ENCODE measurements at places on chromosomes 2 and 18.

DNA sequence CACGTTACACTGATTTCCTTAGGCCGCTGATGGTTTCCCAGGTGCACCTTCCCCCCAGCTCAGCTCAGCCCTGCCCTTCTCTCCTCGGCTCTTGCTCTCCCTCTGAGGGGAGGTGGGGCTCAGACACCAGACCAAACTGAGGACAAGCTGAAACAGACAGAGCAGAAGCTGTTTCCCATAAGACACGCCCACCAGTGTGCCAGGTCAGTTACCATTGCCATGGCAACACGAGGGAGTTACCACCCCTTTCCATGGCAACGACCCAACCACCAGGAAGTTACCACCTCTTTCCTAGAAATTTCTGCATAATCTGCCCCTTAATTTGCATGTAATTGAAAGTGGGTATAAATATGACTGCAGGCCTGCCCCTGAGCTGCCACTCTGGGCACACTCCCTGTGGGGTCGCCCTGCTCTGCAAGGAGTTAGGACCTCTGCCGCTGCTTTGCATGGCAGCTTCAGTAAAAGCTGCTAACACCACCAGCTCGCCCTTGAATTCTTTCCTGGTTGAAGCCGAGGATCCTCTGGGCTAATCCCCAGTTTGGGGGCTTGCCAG is 120.9 kb upstream of the SMIM21 start:
- no peak for DNase-seq

DNA sequence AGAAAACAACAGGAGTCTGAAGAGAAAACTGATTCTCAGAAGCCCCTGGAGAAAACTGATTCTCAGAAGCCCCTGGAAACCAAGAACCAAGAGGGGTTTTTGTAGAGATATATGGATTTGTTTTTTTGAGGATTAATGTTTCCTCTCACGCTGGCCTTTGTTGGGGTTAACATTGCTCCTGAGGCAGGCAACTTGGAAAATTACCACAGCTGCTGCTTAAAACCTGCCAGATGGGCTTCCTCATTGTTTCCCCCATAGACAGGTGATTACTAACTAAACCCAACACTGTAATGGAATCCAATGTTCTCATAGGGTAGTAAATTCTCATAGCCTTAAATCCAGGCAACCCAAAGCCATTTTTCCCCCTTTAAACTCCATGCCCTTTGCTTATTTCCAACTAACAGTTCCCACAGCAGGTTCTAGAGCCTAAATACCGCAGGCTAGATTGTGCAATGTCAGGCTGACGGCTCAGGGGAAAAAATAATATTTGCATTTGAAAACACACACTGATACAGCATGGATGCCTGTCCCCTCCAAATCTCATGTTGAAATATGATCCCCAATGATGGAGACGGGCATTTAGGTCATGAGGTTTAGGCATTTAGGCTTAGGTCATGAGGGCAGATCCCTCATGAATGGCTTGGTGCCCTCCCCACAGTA is 272.3 kb upstream of the PKDCC start:
- DNase-seq, result no peak

DNA sequence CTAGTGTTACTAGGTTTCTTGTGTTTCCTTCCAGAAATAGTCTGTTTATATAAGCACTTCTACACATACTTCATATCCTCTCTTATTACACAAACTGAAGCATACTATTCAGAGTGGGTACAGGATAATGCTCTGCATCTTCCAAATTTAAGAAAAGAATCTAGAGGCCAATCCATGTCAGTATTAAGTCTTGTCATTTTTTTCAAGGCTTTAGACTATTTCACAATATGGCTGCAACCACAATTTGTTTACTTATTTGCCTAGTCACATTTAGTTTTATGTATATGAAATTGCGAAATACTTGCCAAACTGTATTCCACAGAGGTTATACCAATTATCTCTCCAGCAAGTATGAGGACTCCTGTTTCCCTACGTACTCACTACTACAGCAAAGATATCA is 27.9 kb downstream of the IWS1 start:
- no peak for DNase-seq

DNA sequence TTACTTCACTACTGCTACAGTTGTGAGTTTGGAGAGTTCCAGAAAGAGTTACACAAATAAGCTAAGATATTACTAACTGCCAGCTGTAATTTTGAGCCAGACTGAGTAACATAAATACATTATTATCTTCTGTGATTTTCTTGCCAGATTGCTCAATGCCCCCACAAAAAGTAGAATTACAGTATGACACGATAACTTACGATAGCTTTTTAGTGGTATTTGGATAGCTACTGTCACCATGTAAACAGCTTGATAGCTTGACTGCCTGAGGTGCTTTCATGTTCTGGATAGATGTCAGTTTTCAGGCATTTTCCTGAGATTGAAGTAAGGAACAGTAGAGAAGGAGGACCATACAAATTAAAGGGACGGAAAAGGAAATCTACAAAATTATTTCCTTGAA is 533.3 kb downstream of the SOCS6 start:
- no peak for DNase-seq

All from esophagus squamous epithelium (tissue), 5 donors.